Esophagus squamous epithelium (tissue), 5 donors: ENCODE measurements at places on chromosomes 12 and 14. TPM values are rescaled to one million over a fixed set of nuclear protein-coding genes. Genes with fewer than 3 reads are reported as not detected.

CCDC175 gene
- total RNA-seq, result not detected

KRT8 gene
- 38.8 TPM for total RNA-seq

DNA sequence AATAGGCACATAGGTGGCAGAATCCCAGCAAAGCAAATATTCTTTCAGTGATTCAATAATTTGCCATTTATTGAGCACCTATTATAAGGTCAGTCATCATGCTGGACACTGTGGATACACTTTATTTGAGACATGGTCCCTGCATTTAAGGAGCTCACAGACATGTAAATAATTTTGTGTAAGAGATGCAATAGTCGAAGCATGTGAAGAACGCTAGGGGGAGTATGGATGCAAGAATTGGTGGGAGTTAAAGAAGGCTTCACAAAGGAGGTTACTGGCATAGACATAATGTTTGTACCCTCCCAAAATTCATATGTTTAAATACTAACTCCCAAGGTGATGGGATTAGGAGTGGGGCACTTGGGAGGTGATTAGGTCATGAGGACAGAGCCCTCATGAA lies 260.6 kb upstream of the GARIN6 start:
- DNase-seq, result no peak

GRCh38 chr12:76478045-76478444 lies 81.5 kb downstream of the OSBPL8 start:
- DNase-seq, result no peak

DNA sequence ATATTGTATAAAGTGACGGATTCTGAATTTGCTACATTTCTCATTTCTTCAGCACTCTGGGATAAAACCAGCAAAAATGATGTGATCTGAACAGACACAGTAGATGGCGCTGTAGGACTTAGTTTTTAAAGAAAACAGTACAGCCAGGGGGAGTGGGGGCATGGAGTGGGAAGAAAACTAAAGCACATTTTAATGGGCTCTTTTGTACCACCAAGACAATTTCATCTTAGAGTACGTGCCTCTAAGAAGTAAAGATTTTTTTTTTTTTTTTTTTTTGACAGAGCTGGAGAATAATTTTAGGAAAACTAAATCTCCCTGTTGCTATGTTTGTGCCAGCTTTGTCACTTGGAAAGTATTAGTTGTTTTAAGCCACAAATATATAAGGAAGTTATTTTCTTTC lies 124.4 kb downstream of the RAD51B start:
- no peak for DNase-seq

DNA sequence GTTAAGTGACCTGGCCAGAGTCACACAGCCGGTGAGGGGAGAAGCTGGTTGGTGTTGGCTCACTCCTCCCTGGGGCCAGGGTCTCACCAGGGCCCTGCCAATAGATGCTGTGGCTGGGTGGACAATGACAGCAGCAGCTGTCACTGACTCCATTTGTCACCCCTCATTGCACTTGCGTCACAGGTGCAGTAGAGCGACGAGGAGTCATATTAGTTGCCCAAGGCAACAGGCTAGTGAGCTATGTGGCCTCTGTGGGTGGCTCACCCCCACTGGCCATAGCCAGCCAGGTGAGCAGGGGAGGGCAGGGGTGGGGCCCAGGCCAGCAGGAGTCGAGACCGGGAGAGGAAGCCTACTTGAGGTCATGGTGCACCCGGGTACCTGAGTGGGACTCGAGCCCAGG lies 9.7 kb downstream of the SLC25A47 start:
- no peak for DNase-seq

- peak; percentile 10 for DNase-seq
These were observed 110.5 kb downstream of the ASCL4 start for GRCh38 chr12:107884769-107885694.
